ENCODE measurements at places on chromosomes 2 and 18.

DNA sequence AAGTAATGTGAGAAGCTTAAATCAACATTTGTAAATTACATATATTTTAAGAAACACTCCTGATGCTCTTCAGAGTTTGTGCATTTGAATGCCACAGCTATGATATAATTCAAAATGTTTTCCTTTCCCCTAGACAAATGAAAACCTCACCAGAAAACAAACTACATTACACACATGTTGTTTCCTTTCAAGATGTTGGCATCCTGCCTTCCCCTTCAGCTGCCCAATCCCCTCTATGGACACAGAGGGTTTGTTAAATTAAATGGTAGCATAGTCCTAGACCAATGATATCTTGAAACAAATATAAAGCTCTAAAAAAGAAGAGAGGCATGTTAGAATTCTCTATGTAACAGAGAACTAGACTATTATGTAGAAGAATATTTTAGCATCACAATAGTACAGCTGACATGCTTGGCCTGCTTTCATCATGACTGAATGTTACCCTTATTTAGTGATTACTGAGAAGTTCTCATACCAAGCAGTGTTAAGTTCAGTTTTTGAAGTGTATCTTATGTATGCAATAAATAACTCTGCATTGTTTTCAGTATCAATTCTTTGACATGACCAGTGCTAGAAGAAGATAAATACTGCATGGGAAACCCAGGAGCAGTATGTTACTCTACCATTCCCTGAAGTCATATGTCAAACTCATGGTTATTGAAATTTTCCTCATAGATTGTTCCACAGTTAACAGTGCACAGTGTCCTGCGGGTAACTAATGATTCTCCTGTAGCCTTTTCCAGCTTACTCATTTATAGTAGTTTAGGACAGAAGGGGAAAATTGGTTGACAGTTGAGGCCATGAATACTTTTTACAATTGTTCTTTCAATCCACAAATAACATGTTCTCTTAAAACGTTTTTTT, 316.3 kb upstream of the KCNJ3 start:
- no peak for DNase-seq

GRCh38 chr2:5695654-5696403, 3.6 kb downstream of the SOX11 start:
- DNase-seq: peak; percentile 34

GRCh38 chr2:67656875-67657274, 259.7 kb downstream of the ETAA1 start:
- DNase-seq: no peak

- DNase-seq: no peak
These were observed 12.8 kb upstream of the MAP3K20 start for GRCh38 chr2:173062801-173063200.

- no peak for DNase-seq
These were observed 74.1 kb downstream of the MMADHC start for GRCh38 chr2:149513461-149513860.

GRCh38 chr2:27316655-27317412, 6.1 kb downstream of the MPV17 start:
- DNase-seq: peak; percentile 63

DNA sequence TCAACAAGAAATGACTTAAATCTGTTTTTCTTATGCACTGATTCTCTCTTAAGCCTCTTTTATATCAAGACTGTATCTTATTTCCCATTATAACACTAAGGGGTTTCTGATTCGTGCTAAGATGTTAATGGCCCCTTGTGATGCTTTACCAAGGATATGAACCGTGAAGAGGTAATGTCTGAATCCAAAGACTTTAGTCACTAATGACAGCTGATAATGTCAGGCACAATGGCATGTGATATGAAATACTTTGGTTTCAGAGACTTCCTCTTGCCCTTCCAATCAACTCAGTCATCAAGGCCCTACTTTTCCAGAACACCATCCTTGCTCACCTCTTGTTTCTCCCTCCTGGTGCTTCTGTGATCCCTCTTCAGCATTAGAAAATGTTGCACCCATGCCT, 262.8 kb downstream of the KCNE4 start:
- no peak for DNase-seq

DNA sequence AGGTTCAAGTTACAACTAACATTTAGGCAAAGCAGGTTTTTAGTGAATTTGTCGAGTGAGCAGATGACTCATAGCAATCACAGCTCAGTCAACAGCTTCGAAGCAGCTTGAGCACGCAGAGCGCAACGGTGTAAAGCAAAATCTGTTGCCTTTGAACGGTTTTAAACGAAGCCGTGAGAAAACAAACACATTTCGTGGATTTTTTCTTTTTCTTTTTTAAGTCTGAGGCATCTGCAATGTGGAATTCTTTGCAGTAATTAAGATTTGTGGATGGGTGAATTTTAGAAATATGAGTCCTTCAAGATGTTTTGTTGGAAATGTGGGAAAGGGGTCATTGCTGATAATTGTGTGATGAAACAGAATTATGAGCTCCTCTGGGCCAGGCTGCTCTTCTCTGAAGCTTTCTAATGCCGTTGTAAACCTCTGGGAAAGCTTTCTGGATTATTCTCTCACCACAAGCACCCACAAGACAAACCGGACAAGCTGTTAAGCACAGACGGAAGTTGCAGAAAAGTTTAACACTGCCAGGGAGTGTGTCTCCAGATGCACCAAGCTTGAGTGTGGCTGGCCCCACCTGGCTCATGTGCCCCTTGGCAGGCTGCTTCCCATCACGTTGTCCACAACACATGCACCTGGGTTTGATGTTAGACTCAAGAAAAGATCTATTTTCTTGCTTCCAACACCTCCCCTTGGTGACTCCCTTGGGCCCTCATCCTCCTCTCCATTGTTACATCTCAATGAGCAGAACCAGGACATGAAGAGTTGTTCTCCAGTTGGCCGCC, 224.7 kb downstream of the ACKR3 start:
- DNase-seq: no peak

GRCh38 chr2:72938455-72938854, 21.1 kb downstream of the EMX1 start:
- DNase-seq: no peak

GRCh38 chr2:22274661-22275060, 1110.3 kb upstream of the KLHL29 start:
- no peak for DNase-seq

DNA sequence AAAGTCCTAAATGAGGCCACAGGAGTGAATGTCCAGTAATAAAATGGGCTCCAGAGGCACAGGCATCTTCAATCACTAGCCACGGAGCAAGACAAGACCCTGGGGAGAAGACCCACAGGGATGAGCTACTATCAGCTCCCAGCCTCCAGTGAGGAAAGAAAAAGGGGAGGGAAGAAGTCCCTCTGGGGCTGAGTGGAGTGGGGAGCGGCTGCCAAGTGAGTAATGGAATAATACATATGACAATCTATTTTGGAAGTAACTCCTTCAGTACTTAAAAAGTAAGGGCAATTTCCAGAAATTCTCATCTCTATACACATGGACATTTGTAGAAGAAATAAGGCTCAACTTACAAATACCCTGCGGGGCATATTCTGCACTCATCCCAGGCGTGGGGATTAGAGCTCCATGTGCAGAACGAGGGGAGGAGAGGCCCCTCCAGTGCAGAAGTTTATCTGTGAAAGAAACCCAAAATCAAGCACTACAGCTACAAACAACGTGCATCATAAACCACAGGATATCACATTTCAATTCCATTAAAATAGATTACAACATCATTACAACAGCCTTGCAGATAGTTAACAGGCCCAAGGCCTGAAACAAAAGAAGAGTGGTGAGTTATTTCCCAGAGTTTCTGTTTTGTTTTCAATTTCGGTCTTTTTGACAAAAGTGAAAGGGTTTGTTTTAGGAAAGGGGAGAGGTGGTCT, 84.9 kb downstream of the BCL11A start:
- DNase-seq: no peak

DNA sequence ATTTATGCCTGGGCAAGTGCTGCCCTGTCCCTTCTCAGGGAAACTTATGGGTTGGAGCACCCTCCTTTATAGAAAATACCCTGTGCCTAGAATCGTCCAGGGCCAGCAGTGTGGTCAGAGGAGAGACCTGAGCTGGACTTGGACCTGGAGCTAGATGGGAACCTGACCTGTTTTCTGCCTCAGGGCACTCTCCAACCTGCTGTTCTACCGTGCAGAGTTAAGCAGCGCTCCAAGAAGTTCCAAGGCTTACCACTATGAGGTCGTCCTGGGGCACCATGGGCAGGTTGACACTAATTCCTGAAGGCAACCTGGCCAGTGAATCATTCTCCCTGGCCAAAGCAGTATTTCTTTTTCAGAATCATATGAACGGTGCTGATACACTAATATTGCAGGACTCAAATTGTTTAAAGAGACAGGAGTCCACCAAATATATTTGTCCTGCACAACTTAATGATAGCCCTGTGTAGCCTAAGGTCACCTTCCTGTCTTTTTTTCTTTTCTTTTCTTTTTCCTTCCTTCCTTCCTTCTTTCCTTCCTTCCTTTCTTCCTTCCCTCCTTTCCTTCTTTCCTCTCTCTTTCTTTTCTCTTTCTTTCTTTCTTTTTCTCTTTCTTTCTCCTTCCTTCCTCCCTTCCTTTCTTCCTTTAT, 455.4 kb upstream of the HNMT start:
- no peak for DNase-seq
